Caco-2 (cell line): ENCODE measurements at places on chromosomes 6 and 20.

DNA sequence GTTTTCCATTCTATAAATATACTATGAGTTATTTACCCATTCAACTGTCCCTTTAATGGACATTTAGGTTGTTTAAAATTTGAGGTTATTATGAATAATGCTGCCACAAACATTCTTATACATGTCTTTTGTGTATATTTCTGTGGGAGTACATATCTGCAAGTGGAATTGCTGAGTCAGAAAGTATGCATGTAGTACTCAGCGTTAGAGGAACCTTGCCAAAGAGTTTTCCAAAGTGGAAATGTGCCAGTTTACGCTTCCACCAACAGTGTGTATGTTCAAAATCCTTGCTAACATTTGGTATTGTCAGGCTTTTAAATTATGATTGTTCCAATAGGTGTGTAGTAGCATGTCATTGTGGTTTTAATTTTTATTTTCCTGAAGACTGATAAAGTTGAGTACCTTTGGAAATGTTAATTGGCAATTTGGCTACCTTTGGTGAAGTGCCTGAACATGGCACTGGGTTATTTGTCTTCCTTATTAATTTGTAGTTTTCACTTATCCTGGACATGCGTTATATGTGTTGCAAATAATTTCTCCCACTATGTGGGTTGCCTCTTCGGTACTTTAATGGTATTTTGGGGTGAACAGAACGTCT lies 341.2 kb downstream of the CD83 start:
- DNase-seq, result no peak

DNA sequence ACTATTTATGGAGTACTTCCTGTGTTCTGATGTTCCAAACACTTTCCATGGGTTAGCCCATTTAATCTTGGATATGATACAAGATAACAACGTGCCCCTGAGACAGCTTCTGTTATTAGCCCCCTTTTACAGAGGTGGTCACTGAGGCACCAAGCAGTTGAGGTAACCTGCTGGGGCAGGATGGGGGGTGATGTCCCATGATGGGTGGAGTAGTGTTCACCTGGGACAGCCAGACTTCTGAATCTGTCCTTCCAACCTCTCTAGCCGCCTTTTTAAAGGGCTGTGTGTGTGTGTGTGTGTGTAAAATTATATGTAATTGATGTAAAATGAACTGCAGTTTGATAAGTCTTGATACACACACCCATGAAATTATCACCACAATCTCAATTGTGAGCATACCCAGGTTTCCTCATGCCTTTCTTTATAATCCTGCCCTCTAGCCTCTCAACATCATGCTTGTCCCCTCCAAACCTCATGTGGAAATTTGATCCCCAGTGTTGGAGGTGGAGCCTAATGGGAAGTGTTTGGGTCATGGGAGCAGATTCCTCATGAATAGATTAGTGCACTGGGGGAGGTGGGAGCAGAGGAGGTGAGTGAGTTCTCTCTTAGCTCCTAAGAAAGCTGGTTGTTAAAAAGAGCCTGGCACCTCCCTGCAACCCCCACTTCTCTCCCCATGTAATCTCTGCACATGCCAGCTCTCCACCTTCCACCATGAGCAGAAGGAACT lies 39.2 kb downstream of the PLAGL2 start:
- no peak for DNase-seq

DNA sequence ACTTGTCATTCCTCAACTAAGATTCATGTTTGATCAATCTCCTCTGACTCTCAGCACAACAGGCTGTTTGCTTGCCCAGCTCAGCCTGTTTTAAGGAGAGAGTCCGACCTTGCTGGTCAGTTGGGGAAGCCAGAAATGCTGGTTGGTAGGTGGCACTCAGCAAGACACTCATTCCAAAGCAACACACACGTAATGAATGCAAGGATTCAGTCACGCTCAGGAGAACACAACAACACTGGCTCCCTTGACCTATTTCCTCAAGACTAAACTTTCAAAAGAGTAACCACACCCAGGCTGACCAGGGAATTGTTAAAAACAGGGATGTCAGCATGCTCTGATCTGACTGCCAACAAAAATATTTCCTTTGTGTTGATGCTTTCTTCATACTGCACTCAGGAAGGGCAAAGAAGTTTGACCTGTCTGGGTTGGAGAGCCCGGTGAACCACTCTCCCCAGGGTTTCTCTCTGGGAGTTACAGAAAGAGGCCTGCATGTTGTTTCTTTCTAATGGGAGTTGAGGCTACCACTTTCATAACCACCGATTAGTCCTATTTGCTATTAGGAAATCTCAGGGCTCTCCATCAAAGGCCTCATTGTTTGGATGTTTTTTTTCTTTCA lies 25.6 kb upstream of the PREP start:
- DNase-seq, result no peak

- DNase-seq, result no peak
Measured at GRCh38 chr6:63263444-63263843, 52.2 kb downstream of the FKBP1C start.

DNA sequence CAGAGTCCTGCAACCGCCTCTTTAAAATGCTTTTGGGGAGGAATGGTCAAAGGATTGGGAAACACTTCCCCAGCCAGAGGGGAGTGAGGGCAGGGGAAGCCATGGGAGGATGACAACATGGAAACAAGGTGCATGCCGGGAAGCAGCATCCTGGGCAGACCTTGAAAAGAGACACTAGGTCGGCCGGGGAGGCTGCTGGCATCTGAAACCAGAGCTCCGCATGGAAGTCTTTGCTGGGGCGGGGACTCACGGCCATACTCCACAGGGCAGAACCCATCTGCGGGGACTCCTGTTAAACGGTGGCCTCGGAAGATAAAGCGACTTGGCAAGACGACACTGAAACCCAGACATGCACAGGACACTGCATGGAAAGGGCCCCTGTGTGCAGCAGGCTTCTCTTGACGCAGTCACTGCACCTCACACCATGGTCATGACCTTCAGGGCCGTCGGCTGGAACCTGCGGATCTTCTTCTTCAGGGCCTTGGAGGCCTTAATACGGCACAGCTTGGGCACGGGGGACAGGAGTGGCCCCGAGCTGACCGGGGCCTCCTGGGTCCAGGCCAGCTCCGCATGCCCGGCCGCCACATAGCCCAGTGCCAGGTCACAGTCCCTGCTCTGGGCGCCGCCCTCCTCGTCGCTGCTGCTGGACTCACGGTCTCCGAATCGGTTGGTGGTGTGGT lies 12.4 kb downstream of the DACT2 start:
- DNase-seq, result no peak

DNA sequence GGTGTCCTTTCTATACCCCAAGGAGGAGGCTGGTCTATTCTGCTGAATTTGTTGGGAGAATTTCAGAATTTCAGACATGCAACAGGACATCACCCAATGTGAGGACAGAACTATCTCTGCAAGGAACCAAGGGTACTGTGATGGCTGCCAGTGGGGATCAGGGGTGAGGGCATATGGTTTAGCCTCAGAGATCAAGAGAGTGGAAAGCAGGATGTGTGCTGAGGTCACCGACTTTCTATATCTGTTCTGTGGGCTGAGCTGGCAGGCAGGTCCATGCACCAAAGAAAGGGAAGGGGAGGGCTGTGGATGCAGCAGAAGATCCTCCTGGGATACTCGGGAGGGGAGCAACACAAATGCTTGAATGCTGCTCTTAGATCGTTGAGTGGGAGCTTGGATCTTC lies 28.8 kb downstream of the MYT1 start:
- no peak for DNase-seq

GRCh38 chr6:137115658-137116057 lies 57.8 kb downstream of the IL22RA2 start:
- no peak for DNase-seq

- no peak for DNase-seq
Measured at GRCh38 chr6:84282550-84282949, 55.1 kb upstream of the CEP162 start.

GRCh38 chr6:7041511-7042026 lies 66.2 kb upstream of the RREB1 start:
- DNase-seq, result no peak

DNA sequence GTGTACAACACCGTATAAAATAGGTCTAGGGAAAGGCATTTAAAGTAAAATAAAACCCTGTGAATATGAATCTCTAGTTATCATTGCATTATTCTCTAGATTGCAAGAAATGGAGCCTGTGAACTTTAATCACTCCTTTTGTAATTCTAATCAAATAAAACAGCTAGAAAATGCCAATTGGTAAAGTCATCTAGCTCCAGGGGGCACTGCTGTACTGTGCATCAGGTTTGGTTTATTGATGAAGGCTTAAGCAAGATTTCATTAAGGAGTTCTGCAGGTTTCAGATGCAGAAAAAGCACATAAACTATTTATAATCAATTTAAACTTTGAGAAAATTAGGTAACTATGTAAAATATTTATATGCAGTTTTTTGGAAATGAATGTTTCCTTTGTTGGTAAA lies 645.0 kb downstream of the PHF3 start:
- no peak for DNase-seq

- no peak for DNase-seq
Measured at GRCh38 chr20:50194831-50195523, 4.3 kb downstream of the CEBPB start.

DNA sequence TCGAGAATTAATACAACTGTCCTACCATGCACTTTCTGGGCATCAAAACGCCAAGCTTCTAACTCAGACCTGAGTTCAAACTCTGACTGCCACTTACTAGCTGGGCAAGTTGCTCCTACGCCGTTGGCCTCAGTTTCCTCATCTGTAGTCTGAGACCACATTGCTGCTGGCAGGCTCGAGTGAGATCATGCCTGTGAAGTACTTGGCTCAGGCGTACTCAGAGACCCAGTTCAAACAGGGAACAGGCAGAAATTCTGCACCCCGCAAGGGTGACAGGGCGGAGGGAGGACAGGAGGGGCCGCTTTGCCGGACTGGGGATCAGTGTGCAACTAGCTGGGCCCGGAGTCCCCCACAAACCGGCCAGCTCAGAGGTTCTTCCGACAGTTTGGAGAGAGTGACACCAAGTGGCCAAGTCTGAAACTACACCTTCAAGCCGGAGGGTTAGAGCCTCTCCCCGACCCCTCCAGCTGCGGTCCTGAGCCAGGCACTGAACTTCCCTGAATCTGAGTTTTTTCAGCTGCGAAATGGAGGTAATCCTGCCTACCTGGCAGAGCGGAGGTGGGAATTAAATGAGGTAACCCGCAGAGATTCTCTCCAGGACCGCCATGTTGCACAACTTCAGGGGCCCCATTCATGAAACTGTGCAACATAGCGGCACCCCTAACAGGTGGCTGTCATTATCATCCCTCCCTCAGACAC lies 46.0 kb upstream of the PTPN1 start:
- peak; percentile 85 for DNase-seq

DNA sequence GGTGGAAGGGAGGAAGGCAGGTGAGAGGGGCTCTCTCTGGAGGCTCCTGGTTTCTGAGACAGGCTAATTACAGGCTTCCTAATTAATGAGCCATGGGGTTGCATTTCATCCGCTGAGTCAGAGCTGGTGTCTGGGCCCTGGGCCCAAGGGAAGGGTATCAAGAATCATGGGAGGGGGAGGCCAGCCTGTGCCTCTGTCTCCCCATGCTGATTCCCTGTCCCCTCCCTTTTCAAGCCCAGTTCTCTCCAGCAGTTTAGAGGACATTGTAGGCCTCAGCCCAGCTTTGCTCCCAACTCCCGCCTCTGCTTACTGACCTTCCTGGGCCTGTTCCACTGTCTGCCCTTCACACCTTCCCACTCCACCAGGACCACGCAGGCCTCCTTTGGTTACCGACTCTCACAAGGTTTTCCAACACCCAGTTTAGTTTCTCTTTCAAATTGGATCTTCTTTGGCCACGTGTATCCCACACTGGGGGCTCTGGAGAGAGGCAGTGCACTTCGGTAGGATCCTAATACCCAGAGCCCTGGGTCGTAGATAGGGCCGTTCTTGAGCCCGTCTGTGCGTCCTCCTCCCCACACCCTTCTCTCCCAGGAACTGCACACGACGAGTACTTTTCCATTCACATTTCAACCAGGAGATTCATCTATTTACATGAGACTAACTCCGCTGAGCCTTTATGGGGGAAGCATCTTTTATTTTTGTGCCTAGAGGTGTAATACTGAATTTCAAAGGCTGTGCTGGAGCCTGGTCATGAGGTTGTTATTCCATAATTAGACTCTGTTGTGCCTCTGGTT lies 18.2 kb upstream of the AVP start:
- no peak for DNase-seq
